ENCODE measurements at places on chromosomes 11 and 22.

DNA sequence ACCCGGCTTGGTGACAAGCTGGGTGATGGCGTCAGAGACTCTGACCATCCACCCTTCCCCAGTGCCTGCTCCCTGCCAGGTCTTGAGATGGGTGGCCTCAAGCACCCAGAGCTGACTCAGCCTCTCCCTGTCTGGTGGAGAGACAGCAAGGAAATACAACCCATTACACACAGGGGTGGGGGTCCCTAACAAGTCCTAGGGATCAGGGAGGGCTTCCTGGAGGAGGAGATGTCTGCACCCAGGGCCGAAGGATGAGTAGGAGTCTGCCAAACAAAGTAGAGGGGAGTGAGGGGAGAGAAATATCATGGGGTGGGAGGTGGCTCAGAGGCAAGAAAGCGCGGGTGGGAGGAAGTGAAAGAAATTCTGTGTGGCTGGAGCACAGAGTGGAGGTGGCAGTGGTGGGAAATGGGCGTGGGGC lies 6.8 kb downstream of the MAFF start:
- DNase-seq, result no peak

- no peak for DNase-seq
Measured at GRCh38 chr11:20066783-20067156, 93.5 kb downstream of the DBX1 start.

DNA sequence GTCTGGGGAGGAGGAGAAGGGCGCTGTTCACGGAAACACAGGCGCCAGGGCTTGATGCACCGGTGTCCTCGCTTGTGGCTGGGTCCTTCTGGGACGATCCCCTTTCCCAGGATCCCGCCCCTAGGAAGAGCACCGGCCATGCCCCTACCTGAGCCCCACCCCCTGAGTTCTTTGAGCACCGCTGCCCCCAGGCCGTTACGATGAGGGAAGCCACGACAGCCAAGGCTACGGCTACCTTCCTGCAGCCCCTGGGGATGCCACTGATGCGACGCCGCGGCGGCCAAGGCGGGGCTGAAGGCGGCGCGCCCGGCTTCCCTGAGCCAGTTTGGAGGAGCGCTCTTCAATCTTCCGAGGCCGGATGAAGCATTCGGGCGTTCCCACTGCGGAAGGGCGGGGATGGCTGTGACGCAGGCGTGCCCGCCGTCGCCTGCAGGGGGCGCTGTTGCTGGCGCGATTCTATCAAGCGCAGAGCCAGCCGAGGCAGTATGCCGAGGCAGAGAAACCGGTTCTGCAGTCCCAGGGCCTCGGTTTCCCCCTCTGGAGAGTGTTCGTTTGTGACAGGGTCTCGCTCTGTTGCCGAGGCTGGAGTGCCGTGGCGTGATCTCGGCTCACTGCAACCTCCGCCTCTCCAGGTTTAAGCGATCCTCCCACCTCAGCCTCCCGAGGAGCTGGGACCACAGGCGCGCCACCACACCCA lies 9.7 kb upstream of the NEFH start:
- DNase-seq, result peak; percentile 54

DNA sequence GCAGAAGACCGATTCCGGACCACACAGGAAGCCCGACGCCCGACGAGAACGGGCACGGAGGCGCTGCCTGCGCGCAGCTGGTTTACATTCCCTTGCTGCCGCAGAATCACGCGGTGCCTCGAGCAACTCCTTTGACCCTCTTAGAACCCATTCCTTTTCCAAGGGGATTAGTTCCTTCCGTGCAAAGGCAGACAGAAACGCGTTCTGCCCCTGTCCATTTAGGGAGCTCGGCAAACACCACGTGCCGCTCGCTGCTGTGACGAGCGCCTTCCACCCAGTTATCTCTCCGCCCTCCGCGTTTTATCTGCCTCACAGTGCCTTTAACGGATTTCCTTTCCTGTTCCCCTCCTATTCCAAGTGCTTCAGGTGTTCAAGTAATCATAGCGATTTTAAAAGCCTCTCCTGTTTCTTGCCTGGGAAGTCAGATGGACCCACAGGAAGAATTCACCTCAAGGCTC lies 24.1 kb upstream of the MICAL3 start:
- no peak for DNase-seq

- DNase-seq, result no peak
Measured at GRCh38 chr11:368414-369335, 624 bp upstream of the B4GALNT4 start.

DNA sequence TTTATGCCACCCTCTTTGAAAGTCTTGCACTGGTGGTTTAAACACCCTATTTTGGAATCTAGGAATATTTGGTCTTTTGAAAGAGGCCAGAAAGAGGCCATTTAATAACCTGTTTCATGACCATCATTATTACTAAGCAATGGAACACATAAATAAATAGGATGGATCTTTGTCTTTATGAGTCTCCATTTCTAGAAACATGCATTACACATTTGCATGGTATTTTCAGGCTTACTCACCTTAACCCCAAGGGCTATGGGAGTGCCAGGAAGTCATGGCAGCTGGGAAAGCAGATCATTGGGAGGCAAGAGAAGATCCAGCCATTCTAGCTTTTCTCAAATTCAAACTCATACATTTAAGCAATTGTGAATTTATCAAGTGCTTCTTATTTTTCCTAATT lies 185.8 kb upstream of the POU2AF2 start:
- no peak for DNase-seq

DNA sequence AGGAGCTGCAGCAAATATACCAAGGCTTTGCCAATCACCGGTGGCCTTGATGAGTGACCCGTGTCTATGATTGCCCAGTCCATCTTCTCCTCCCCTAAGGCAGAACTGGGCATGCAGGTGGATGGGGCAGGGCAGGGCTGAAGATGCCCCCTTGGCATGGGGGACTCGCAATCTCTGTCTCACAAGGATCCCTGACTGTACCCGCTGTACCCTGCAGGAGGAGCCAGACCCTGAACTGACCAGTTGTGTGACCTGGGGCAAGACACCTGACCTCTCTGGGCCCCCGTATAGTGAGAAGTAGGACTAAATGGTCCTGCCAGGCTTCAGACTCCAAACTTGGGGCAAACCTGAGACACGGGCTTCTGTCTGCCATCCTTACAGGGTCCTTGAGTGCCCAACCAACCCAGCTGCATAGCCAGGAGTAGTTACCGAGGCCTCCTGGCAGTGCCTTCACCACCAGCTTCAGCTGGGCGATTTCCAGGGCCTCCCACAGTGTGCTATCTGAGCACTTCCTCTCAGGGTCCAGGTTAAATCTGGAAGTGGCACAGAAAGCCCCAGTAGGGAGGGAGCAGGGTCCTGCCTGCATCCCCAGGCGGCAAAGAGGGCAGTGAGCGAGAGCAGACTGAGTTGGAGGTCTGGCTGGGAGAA lies 6.4 kb upstream of the KCNJ11 start:
- DNase-seq, result no peak

DNA sequence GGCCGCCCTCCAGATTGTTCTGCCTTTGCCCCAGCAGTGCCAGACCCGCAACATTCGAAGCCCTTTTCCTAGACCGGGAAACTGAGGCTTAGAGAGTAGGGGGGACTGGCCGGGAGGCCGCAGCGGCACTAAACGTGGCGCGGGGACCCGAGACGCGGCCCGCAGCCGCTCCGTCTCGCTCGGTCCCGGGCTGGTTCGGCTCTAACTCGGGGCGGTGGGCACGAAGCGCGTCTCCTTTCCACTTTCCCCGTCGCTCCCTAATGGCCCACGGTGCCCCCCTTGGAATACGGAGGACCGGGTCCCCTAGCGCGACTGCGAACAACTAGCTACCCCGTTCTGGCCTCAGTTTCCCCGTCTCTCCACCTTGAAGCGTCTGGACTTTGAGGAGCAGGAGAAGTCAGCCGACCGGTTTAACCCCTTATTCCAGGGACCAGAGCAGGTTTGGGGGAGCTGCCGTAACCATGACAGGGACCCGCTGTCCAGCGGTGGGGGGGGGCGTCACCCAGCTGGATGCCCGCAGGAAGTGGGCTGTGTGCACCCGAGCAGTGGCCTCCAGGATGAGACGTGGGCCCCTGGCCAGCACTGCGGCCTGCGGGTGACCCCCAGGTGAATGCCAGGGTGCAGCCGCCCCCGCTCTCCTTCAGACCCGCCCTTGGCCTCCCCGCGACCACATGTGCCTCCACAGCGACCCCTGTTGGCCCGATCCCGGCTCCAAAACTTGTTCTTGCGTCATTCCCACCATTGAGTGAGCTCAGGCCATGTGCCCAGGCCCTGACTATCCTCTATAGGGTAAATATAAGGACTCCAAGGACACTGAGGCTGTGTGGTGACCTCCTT lies 1.1 kb downstream of the CDC42EP1 start:
- DNase-seq, result peak; percentile 66

DNA sequence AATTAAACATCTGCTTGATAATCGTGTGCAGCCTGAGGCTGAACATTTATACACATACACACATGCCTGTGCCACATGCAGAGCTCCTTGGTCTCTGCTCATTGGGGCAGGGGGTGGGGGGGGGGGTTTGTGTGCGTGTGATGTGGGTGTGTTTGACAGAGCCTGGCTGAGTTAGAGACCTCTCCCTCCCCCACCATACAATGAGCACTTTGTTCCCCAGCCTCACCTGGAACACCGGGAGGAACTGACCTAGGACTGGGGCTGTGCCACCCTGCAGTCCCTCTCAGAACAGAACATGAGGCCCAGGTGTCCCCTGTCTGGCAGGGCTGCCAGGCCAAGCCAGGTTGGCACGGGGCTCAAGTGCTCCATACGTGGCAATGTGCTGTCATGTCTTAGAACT lies 96.6 kb downstream of the TP53I11 start:
- DNase-seq, result no peak

DNA sequence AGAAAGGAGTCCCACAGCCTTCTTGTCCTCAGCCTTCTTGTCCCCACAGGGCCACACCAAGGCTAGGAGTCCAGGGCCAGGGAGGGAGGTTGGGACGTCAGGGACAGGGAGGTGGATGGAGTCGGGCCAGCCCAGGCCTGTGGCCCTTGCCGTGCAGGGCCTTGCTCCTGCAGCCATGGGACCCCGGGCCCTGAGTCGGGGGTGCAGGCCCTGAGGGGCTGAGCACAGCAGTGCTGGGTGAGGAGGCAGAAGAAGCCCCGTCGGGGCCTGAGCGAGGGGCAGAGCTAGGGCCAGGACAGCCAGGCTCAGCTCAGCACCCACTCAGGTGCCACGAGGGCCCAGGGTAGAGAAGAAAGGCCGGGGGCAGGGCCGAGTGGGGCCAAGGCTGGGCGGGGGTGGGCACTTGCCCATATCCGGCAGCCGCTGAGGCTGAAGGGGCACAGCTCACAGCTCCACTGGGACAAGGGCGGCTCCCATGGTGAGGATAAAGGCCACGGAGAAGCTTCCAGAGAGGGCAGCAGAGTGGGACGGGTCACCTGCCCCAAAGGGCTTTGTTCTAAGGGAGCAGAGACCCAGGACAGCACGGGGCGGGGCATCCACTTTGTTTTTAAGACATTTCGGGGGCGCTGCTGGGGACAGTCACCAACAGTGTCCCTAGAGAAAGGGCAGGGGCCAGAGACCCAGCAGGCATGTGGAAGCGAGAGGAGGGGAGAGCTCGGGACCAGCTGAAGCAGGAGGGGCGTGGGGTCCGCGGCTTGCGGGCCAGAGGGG lies 3.6 kb downstream of the MLC1 start:
- no peak for DNase-seq
